GM10248 (cell line): ENCODE measurements at places on chromosomes 4 and X.
A peak's percentile ranks its signal among the peaks of the same experiment; 100 is the strongest.

GRCh38 chrX:103236296-103236695, 18.7 kb downstream of the TCEAL8 start:
- DNase-seq = no peak

DNA sequence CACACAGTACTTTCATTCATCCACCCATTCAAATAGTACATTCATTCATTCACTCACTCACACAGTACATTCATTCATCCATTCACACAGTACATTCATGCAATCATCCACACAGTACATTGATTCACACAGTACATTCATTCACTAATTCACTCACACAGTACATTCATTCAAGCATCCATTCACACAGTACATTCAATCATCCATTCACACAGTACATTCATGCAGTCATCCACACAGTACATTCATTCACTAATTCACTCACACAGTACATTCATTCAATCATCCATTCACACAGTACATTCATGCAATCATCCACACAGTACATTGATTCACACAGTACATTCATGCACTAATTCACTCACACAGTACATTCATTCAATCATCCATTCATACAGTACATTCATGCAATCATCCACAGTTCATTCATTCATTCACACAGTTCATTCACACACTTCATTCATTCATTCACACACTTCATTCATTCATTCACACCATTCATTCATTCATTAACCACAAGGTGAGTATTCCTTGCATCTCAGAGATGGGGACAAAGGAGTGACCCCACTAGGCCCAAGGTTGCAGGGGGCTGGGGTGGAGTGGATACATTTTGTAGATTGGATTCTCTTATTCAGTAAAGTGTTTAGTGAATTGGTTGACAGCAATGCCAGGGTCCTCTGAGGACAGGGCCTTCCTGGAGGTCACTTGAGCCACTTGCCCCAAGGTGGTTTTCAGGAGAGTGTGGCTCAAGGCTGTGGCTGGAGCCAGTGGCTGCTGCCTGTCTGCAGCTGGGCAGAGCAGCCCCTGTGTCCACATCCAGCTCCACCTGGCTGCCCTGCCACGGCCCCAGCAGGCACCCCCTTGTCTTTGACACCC, 4.3 kb upstream of the SPON2 start:
- DNase-seq = peak; percentile 15

DNA sequence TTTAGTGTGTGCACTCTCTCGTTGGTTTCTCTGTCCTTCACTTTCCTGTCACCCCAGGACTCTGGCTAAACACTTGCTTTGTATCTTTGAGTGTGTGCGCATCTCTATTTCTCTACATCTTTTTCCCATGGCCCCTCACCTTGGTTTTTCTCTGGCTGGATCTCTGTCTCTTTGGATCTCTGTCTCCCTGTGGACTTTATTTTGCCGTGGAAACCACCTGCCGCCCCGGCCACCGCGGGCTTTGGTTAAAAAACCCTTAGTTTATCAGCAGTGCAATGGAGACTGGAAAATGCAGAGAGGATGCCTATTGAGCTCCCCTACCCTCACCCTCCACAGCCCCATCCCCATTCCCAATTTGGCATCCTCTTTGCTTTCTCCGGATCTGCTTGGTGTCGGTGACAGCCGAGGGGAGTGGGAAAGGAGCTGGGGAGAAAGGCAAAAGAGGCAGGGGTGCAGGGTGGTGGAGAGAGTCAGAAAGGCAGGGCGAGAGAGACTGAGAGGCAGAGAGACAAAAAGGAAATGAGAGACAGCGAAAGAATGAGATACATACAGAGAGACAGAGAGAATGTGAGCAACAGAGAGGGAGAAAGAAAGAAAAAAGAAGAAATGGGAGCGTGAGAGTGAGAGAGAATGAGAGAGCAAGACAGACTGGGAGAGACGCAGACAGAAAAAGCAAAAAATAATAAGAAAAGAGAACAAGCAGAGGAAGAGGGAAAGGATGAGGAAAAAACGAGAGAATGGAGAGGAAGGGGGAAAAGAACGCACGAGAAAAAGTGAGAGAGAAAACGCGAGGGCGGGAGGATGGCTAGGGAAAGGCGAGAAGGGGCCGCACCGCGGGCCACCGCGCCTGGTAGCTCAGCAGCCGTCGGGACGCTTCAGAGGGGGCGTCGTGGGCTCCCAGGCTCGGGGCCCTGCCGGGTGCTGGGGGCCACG, 688 bp downstream of the GPR101 start:
- DNase-seq = no peak

- DNase-seq = no peak
Observed at GRCh38 chr4:155544547-155544946, 122.1 kb upstream of the GUCY1A1 start.

GRCh38 chr4:177532358-177532757, 90.1 kb upstream of the AGA start:
- no peak for DNase-seq

GRCh38 chr4:155903453-155903852, at the start of gene TDO2:
Gene TDO2, plus strand, starts transcription at chr4:155903696. Its CDS starts 63 bp downstream, at chr4:155903759.
- no peak for DNase-seq

DNA sequence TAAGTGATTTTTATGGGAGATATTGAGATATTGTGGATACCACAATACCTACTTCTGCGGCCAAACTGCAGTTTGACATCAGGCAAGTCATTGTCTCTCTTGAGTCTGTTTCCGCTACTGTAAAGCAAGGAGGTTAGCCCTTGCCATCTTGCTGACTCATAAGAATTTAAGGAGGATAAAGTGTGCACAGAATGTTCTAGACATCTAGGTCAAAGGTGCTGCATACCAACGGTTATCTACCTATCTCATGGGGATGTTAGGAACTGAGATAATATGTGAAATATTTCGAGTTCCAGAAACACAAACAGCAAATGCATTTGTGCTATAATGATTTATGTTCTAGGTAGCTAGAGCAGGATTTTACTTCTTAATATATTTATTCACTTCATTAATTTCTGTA, 211.5 kb upstream of the NR3C2 start:
- DNase-seq = no peak

- DNase-seq = no peak
Observed at GRCh38 chr4:89222170-89222569, 85.4 kb downstream of the GPRIN3 start.

DNA sequence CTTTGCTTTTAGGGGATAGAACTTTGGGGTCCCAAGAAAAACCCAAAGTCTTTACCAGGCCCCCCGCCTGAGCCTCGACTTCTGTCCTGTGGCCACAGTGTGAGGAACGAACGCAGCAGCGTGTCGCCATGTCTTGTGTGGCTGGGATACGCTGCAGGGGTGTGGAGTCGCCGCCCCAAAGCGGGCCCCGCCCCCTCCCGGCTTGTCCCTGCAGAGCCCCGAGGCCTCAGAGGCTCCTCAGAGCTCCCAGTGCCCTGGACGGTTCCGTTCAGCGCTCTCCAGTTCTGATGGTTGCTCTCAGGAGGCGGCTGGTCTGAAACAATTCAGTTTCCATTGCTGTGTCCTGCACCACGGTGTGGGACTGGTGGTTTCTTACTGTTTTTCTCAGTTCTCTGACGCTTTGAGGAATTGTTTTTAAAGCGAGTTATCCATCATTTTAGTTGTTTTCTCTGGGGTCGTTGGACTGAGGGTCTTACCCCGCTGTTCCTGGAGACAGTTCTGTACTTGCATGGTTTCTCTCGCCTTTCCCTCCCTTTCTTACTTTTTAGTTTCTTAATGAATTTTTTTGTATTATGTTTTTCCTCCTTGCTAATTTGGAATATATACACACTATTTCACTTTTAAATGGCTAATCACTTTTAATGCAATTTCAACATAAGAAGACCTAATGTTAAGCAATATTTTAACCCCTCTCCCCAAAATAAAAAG, 1.6 kb upstream of the IDUA start:
- peak; percentile 63 for DNase-seq

GRCh38 chrX:21883258-21883657, 27.5 kb downstream of the YY2 start:
- no peak for DNase-seq

GRCh38 chrX:122445466-122445865, 738.6 kb upstream of the GRIA3 start:
- DNase-seq = no peak

DNA sequence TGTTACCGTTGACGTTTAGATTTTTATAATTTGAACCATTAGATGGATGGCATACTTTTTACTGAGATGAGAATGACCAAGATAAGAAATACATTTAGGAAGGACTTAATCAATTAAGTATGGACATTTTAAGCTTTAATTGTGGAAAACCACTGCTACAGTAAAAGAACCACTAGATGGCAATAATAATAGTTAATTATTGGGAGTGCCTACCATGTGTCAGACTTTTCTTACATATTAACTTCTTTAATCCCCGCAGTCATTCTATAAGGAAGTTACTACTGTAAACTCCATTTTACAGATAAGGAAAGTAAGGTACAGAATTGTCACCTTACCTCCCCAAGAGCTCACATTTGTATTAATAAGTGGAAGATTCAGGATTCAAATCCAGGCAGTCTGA, 48.5 kb upstream of the MYOZ2 start:
- DNase-seq = no peak

DNA sequence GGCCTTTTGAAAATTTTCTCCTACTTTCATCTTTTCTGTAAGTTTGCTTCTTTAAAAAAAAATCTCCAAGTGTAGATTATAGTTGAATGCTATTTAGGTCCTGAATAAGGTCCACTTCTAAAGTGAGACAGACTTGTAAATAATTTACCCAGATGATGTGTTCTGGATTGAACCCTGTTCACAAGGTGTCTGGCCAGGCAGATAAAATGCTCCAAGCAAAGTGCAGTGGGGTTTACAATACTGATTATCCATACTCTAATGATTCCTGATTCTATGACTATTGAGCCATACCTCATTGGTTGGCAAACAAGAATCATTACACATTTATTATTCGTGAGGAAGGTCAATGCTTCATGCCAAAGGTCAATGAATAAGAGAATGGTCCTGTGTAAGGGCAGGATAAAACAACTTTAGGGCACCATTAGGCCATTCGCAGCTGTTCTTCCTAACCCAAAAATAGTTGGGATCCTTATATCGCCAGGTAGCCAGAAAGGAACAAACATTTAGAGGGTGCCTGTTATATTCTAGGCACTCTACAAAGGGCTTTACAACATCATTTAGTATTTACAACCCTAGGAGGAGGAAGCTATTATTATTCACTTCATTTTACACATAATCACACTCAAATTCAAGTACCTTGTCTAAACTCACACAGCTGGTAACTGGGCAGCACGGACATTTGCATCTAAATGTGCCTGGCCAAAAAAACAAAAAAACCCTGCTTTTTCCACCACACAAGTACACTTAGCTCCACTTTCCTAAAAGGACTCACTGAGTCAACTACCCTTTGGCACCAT, 18.6 kb upstream of the SAT1 start:
- DNase-seq = no peak

- peak; percentile 30 for DNase-seq
Observed at GRCh38 chr4:56424697-56425514, 10.5 kb downstream of the PPAT start.

DNA sequence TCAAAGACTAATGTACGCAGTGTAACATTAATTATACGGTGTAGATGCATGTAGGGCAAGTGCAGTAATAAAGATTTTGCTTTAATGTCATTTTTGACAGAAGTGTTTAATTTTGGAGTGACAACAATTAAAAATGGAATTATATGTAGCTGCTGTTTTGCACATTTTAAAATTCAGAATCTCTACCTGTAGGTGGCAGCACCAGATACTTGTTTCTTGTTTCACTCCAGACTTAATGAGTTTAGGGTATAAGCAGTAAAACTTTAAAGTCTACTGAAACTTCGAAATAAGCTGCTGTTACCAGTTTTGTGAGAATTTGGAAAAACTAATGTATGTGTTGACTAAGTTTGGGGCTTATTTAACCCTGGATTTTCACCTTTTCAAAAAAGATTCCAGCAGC, 144.9 kb downstream of the POLA1 start:
- peak; percentile 6 for DNase-seq

DNA sequence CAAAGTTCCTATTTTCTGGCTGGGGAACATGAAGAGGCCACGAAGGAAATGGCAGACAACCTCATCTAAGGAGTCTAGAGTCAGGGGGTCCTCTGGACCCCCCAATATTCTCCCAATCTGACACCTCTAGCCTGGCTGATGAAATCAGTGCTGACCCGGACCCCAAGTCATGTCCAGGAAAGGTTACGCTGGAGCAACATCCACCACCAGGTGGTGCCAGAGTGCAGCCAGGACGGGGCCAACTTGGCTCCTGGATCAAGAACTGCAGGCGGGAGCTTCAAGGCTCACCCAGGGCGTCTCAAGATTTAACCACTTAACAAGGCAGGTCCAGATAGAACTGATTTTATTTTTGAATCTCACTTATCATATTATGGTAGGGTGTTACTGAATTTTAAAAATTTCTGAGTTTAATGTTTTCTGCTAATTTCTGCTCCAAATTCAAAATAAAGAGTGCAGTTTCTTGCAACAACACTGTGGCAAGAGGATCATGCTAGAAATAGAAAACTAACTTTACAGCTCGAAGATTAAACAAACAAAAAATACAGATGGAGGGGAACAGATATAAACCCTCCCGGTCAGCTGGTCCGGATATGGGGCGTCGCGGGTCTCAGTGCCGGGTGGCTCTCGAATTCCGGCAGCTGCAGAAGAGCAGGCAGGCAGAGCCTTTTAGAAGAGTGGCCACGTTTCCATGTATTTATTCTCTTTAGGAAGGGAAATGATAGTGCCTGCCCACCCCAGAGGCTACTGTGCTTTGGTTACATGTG, 135.5 kb downstream of the AFAP1 start:
- peak; percentile 85 for DNase-seq

DNA sequence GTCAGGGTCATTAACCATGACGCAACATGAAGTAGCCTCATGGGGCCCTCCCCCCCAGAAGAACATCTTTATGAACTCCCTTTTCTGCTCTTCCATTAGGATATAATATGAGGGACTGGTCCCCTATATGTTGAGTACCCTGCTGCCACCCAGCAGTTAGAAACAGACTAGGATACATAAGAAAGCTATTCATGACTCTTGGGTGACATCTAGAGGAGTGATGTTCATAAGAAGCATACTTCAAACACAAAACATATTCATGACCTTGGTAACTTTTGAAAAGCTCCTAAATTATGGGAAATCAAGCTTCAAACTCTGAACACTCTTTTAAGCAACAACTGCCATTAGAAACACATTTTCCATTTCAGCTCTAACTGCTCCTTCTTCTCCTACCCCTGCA, 155.2 kb upstream of the SPIN4 start:
- peak; percentile 5 for DNase-seq

- DNase-seq = no peak
Observed at GRCh38 chrX:122566401-122566800, 617.7 kb upstream of the GRIA3 start.

DNA sequence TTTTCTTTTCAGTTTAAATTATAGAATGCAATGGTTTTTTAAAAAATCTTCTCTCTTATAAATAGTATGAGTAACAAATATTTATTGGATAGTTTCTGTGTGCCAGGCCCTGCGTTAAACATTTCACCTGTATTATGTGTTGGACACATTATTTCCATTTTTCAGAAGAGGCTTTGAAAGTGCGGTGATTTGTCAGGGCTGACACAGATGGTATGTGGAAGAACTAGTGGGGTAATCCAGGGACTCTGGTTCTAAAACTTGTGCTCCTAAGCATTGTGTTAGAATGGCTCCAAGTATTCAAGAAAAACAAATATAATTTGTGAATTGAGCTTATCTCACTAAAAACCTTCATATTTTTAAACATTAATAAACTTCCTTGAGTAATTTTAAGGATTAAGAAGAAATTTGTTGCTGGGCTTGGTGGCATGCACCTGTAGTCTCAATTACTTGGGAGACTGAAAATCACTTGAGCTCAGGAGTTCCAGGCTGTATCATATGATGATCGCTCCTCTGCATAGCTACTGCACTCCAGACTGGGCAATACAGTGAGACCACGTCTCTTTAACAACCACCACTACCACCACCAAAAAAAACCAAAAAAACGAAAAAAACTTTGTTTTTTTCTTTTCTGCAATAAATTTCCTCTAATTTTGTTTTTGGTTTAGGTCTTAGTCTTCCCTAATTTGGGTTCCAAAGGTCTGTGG, 40.0 kb downstream of the RAPGEF2 start:
- DNase-seq = no peak
